ENCODE measurements at places on chromosomes 13 and 19.

- DNase-seq = no peak
Measured at GRCh38 chr19:43511324-43511723, 6.8 kb upstream of the PHLDB3 start.

- DNase-seq = peak; percentile 3
Measured at GRCh38 chr19:17692566-17692965, 4.4 kb upstream of the UNC13A start.

GRCh38 chr13:90721937-90722336 is 625.5 kb upstream of the MIR17HG start:
- DNase-seq = no peak

DNA sequence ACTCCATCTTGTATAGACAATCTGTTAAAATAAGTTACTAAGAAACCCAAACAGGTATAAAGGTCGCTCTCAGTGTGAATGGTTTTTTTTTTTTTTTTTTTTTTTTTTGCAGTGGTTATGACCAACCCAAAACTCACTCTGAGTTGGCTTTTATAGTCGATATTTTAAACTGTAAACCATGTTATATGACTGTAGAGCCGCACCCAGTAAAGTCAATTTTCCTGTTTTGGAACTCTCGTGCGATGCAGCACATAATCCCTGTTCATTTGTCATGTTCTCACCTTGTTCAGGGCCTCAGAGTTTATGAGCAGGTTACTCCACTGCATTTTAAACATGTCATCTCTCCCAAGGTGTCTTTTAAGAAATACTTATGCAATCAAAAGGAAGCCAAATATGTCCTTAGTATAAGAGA is 112.5 kb downstream of the KLF5 start:
- no peak for DNase-seq

DNA sequence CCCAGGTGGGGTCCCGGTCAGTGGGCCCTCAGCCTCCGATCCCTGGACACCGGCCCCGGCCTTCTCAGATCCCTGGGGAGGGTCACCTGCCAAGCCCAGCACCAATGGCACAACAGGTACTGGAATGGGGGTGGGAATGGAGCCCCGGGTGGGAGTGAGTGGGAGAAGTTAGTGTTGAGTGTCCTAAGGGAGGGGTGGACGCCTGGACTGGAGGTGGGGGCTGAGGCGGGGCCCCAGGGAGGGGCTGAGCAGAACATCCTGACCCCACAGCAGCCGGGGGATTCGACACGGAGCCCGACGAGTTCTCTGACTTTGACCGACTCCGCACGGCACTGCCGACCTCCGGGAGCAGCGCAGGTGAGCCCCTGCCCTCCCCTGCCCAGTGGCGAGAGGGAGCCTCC is 17.7 kb downstream of the EPN1 start:
- no peak for DNase-seq

GRCh38 chr19:40907968-40908735 is 26.1 kb upstream of the CYP2A7 start:
- DNase-seq = no peak

- DNase-seq = no peak
Measured at GRCh38 chr13:46382224-46382623, 4.8 kb downstream of the RUBCNL start.

GRCh38 chr13:66576381-66576780 is 653.8 kb downstream of the PCDH9 start:
- no peak for DNase-seq

GRCh38 chr13:100610391-100611347 is 22.1 kb upstream of the GGACT start:
- DNase-seq = no peak

DNA sequence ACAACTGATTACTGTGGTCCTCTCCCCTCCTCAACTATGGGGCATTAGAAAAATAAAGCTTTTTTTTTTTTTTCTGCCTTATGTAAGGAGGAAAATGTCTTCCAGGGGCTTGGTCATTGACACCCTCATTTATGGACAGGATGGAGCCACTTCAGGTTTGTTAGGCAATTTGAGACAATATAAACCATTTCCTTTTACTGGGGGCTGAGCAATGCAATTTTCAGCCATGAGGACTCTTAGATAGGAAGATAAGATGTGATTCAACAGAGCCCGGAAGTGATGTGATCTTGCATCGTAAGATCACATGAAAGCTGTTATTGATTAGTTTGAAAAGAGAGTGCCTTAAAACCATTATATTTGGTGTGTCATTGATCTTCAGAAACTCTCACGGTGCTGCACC is 210.8 kb downstream of the OXGR1 start:
- DNase-seq = no peak

DNA sequence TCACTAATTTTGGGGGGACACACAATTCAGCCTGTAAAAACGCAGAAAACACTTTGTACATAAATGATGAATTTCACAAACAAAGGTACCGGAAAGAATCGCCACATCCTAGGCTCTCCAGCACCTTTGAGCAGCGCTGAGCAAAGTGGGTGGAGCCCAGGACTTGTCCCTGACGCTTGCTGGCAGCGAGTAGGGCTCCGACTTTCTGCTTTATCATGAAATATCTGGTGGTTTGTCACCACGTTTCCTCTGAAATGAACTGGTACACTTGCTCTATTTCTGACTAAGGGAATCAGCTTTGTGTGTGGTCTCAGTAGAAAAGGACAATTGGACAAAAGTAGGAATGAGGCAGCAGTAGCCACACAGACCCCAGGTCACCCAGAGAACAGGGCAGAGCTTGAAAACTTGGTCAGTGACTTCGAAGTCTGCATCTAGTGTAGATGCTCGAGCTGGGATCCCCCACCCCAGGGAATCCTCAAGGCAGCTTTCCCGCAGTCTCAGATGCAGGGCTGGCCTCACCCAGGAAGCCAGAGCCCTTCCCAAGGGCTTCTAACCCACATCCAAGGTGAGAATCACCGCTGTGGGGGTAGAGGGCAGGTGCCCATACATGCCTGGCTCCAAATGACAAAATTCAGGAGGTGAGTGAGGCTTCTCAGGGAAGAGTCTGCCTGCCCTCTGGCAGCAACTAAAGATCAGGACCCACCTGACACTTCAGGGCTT is 85.3 kb upstream of the SOX1 start:
- DNase-seq = no peak

- DNase-seq = no peak
Measured at GRCh38 chr19:10112037-10112761, 706 bp downstream of the P2RY11 start.

DNA sequence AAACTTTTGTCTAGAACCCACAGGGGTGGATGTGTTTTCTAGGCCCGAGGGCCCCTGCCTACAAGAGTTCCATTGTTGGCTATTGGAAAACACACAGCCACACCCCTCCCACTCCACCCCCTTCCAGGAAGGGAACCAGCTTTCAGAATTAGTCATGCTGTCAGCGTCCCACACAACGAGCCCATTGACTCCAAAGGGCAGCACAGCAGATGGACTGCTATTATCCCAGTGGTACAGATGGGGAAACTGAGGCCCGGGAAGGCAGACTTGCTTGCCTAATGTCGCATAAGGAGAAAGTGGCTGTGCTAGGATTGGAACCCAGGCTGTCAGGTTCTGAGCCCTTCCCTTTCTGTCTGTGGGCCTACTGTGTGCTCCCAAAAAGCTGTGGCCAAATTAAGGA is 8.1 kb upstream of the FXYD3 start:
- peak; percentile 83 for DNase-seq

DNA sequence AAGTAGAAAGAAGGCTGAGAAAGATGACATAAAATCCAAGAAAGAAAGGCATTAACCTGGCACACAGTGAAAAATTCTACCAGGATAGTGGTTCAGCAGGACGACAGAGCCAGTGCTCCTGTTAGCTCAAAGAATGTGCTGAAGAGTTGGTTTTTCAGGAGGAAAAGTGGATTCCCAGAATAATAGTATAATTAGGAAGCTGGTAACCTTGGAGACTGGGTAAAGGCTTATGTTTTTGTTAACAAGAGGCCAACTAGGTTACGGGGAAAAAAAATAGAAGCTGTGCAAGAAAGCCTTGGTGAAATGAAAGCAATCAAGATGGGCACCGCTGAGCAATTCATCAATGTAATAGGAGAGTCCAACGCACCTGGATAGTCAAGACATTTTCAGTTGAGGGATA is 54.7 kb downstream of the SLC15A1 start:
- DNase-seq = no peak

- no peak for DNase-seq
Measured at GRCh38 chr13:98353750-98354149, 176.7 kb upstream of the RNF113B start.

- DNase-seq = peak; percentile 60
Measured at GRCh38 chr13:98798849-98799645, 46.6 kb upstream of the SLC15A1 start.

GRCh38 chr13:53782488-53782961 is 753.9 kb downstream of the OLFM4 start:
- peak; percentile 64 for DNase-seq

DNA sequence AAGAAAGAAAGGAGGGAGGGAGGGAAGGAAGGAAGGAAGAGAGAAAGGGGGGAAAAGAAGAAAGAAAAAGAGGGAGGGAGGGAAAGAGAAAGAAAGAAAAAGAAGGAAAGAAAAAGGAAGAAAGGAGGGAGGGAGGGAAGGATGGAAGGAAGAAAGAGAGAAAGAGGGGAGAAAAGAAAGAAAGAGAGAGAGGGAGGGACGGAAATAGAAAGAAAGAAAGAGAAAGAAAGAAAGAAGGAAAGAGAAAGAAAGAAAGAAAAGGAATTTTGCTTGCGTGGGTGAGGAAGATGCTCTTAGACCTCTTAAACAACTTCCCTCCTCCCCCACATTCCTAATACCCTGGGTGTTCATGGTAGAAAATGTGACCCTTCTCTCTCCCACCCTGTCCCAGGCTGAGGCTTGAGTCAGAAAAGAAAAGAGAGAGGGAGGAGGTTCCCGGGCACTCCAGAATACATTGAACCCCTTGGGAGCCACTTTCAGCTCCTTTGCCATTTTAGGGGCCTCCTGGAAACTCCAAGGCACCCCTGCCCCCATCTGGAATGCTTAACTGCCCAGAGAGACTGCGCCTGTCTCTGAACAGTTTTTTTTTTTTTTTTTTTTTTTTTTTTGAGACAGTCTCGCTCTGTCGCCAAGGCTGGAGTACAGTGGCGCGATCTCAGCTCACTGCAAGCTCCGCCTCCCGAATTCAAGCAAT is 9.2 kb upstream of the KANK3 start:
- peak; percentile 10 for DNase-seq

GRCh38 chr13:73341748-73342147 is 282.9 kb downstream of the KLF5 start:
- DNase-seq = peak; percentile 58

DNA sequence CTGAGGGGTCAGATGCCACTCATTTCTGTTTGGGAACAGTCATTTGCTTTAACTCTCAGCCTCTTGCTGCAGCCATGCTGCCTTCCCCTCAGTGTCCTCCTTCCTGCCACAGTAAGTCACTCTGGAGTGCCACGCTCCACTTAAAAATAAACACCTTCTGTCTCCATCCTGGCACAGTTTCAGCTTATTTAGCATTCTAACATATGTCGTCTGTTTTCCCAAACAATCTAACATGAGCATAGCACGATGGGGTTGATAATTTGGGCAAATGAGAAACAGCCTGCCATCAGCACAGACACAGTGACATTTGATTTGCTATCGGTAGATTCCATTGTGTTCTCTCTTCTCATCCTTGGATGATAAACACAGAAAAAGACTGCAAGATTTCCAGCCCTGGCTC is 768.6 kb downstream of the UQCRFS1 start:
- DNase-seq = no peak

DNA sequence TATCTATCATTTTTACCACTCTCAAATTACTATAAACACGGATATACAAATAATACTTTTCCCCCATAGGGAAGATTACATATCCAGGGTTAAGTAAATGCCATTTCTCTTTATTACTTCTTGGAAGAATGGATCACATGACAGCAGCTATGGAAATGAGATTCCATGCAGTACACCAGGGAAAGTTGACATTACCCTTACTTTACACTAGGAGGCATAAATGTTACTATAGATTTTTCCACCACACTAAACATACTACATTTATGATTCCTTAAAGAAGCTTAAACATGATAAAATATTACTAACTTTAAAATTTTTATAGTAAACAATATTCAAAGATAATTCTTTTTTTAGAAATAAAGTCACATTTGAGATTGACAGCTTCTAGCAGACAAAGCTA is 611.4 kb downstream of the PCDH9 start:
- peak; percentile 7 for DNase-seq

- DNase-seq = no peak
Measured at GRCh38 chr13:70171151-70171550, 62.9 kb upstream of the KLHL1 start.

DNA sequence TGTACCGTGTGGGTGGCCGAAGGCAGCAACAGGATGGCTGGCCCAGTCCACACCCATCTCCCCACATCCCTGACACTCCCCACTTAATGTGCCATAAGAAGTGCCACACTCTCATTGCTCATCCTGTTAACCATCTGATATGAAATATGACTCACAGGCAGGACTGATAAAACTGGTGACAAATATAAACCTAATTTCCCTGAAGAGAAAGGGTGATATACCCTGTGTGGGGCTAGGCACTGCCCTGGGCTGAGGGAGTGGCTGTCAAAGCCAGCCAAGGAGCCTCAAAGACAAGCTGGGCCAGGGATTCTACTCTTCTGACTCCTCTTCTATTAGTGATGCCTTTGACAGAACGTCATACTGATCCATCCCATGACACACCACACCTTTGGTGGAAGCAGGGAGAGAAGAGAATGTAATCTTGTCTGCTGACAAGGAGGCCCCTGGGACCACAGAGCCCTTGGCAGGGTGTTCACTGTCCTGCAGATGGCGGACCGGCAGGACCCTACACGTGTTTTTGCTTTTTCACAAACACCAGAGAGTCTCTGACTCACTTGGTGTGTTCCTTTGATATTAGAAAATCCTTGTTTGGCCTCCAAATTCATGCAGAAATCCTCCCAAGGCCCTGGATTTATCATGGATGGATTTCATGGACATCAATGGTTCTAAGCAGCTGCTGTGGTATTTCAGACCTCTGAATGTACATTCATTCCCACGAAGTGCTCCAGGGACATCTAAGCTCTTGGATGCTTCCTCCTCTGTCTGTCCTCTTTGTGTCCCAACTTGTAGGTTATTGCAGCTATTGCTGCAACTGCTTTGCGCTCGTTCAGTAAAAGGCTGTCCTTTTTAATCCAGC is 98.0 kb upstream of the WASF3 start:
- no peak for DNase-seq

DNA sequence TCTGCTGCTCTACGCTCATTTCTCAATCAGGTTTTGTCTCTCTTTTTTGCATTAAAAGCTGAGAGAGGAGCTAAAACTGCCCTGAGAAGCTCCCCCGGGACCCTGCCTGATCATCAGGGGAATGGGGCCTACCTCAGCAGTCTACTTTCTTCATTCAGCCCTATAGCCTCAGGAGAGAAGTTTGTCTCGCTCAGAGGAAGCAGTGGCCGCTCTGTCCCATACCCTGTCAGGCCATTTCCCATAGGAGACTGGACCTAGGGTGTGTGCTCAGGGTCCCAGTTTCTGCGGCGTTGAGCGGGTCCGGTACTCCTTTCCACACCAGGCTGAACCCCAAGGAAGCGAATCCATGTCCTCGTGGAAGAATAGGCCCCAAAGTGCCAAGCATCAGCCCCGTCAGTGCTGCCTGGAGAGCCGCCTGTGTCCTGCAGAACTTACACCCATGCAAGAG is 21.7 kb downstream of the UBE2L5 start:
- no peak for DNase-seq
